AG09309 (cell line): ENCODE measurements at places on chromosomes 7 and 10.

- DNase-seq: no peak
These were observed 17.4 kb downstream of the KIF5B start for GRCh38 chr10:32038777-32039176.

GRCh38 chr7:26307226-26307625 lies 15.6 kb downstream of the SNX10 start:
- DNase-seq: no peak

DNA sequence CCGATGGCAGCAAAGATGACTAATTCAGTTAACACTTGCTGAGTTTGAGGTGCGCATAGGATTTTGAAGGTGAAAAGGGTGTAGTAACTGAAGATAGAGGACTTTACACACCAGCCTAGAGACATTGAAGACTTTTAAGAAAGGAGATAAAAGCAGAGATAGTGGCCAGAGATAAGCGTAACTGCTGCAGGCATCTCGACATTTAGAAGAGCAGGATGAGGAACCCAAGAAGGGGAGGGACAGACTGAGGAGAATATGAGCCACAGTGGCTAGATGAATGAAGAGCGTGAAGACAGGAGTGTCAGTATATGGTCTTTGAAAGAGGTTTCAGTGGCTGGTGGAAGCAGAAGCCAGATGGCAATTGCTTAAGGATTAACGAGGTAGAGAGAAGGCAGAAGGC lies 71.6 kb downstream of the CELF2 start:
- DNase-seq: no peak

- no peak for DNase-seq
These were observed 112.1 kb downstream of the SGMS1 start for GRCh38 chr10:50511492-50512213.

DNA sequence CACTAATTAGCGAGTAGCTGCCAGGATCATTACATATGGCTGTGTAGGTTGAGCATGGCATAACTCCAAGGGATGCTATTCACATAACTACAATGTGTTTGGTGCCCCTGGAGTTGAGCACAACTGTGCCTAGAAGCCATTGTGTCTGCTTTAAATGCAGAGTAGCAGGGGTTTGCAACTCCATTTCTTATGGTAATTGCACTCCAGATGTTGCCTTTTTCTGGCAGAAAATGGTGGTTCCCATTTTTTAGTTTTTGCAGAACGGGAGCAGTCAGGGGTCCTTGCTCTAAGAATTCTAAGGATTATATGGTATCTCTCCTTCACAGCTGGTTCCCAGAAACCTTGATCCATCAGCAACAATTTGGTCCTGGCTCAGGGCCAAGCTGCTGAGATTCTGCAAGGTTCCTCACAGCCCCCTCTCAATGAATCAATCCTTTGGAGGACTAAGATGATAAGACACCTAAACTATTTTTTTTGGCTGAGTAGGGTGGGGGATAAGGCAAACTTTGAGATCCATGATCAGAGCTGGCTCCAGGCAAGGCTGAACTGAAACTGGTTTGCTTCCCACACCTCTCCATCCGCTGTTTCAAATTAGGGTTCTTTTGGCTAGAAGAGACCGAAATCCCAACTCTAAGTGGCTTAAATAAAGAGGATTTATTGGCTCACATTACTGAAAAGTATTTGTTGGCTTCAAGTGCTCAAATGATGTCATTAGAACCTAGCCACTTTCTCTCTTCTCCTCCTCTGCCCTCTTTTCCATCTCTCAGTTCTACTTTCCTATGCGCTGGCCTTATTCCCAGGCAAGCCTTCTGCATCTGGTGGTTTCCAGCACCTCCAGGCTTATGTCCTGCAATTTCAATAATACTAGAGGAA lies 97.5 kb upstream of the CCDC6 start:
- DNase-seq: no peak

GRCh38 chr7:64559206-64559605 lies 3.7 kb downstream of the ZNF680 start:
- DNase-seq: no peak

GRCh38 chr10:101062232-101063049 lies 652 bp downstream of the KAZALD1 start:
- no peak for DNase-seq

- DNase-seq: no peak
These were observed 34.0 kb downstream of the ADAP1 start for GRCh38 chr7:920351-921070.

GRCh38 chr7:133853706-133854276 lies 273.3 kb upstream of the LRGUK start:
- peak; percentile 89 for DNase-seq

GRCh38 chr10:21813946-21814345 lies 189.6 kb downstream of the DNAJC1 start:
- DNase-seq: no peak

DNA sequence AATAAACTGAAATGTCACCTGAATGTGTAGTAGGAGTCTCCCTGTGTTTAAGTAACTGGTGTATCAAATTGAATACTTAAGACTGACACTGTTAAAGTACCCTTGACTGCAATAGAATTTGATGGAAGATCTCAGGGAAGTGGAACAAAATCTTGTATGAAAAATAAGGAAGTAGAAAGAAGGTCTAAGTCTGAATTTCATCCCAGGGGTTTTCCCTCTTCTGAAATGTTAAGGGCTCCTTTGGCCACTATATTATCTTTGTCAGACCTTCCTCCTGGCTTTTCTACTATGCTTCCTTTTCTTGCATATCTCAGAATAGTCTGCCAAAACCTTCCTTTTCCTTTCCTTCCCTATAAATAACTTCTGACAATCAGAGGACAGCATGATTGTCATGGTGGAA lies 59.6 kb downstream of the BLNK start:
- DNase-seq: no peak

DNA sequence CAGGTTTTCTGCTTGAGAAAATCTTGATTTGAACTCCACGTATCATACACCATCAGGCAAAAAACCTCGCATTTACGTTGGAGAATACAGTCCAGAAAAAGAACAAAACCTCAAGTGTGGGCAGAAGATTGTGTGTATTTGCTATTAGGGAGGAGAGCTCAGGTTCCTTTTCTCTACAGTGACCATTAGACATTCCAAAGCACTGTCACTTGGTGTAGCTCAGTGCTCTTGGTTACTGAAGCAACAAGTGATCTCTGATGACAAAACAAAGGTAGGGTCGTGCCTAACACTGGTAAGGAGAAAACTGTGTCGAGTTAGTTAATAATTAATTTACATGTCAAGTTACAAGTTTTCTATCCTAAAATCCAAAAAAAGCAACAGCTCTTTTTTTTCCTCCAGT lies 72.6 kb downstream of the C1GALT1 start:
- DNase-seq: no peak

- DNase-seq: no peak
These were observed 227.9 kb upstream of the SHH start for GRCh38 chr7:156039971-156040677.

DNA sequence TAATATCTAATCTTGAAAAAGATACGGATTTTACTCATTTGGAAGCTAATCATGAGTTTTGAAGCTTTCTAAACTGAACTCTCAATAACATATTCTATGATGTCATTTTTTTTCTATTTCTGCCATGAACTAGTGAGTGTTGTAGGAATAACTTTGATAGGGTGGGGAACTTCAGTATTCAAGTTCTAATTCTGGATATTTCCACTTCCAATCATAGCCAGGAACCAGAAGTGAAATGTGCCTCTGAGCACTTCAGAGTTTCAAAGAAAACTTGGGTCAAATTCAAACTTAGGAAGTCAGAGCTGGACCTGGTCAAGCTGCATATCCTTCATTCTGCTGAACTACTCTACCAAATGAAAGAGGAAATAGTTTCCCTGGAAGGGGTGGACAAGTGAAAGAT lies 847 bp downstream of the AGMO start:
- DNase-seq: no peak

DNA sequence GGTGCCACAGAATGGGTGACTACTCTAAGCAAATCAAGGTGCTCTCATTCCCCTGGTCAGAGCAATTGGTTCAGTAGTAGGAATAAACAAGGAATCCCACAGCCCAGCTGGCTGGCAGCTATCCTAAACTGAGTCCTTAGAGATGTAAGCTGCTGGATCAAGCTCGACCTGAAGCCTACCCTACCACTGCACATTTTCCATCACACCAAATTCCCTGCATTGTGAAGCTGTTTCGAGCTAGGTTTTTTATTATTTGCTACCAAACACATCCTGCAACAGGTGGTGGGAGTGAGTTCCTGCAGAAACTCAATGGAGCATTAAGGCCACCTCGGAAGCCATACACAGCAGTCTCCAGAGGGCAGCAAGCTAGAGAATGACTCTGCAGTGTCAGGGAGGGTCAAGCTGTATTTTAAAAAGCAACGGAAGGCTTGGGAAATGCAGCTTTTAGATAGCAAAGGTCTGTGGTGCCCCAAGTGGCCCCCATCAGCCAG lies 33.7 kb upstream of the TNRC18 start:
- no peak for DNase-seq

DNA sequence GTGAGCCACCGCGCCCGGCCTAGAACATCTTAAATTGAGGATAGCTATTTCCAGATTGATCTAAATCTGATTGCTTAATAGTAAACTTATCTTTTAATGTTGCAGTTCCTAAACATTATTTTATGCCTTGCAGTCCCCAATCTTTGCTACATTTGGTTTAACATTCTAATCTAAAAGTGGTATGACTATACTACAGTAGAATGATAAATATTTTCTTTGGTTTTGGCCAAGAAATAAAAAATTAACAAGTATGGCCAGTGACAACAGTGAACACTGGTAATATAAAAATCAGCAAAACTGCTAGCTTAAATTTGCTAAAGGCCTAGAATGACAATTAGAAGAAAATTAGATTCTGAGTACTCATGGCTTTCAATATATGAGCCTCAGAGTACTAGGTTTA lies 73.5 kb downstream of the CDK6 start:
- no peak for DNase-seq
